ENCODE measurements at places on chromosomes 6 and 20.
A peak's percentile ranks its signal among the peaks of the same experiment; 100 is the strongest.

DNA sequence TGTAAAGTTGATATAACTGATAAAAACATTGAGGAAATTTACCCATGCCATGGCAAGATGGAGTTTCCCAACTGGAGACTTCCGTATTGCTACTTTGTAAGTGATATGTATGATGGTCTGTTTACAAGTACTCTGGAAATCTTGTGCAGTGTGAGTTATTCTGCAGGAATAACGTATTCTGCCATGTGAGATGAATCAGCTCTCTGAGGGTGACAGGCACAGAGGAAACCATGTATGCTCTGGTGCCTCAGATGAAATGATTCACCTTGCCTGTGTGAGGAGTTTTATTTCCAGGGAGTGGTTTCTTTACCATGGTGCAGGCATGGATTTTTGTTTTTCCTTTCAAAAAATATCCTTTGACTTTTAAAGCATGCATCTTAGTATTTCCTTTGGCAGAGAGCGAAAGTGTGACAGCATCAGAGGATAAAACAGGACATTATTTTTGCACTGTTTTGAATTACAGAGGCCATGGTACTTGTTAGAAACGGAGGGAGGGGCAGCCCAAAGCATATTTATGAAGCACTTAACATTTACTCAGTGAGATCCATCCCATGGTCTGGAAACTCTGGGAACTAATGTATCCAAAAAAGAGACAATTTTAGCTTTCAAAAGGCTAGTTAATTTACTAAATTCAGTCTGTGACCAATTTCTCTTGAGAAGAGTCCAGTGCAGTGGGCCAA lies 36.0 kb upstream of the MTRF1L start:
- no peak for DNase-seq

GRCh38 chr6:33841070-33841469 lies 37.3 kb upstream of the MLN start:
- no peak for DNase-seq

GRCh38 chr6:129733290-129733689 lies 23.3 kb upstream of the ARHGAP18 start:
- no peak for DNase-seq

DNA sequence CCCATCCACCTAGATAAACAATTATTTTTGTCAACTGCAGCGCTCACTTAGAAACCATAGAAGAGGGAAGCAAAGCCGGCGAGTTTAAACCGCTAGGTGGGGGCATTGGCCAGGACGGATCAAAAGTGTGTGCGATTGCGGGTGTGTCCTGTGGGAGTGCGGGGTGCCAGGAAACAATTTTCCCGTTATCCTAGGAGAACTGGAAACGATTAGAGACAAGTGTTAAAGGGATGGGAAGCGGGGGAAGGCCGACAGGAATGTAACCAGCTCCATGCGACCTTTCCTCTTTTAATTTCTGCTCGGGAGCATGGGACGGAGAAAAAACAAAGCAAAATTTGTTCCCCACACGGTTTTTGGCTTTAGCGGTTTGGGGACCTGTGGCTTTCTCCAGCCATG lies 2.8 kb upstream of the HTR1B start:
- DNase-seq: peak; percentile 11

GRCh38 chr20:41345729-41346067 lies 5.1 kb downstream of the LPIN3 start:
- DNase-seq: no peak
